ENCODE measurements at places on chromosomes 6 and 20. TPM values are rescaled to one million over a fixed set of nuclear protein-coding genes. Genes with fewer than 3 reads are reported as not detected.
A peak's percentile ranks its signal among the peaks of the same experiment; 100 is the strongest.

- no peak for DNase-seq
These were observed 21.6 kb upstream of the ENTPD6 start for GRCh38 chr20:25173886-25174308.

GRCh38 chr20:25525867-25526266, 59.5 kb downstream of the NINL start:
- peak; percentile 35 for DNase-seq

DNA sequence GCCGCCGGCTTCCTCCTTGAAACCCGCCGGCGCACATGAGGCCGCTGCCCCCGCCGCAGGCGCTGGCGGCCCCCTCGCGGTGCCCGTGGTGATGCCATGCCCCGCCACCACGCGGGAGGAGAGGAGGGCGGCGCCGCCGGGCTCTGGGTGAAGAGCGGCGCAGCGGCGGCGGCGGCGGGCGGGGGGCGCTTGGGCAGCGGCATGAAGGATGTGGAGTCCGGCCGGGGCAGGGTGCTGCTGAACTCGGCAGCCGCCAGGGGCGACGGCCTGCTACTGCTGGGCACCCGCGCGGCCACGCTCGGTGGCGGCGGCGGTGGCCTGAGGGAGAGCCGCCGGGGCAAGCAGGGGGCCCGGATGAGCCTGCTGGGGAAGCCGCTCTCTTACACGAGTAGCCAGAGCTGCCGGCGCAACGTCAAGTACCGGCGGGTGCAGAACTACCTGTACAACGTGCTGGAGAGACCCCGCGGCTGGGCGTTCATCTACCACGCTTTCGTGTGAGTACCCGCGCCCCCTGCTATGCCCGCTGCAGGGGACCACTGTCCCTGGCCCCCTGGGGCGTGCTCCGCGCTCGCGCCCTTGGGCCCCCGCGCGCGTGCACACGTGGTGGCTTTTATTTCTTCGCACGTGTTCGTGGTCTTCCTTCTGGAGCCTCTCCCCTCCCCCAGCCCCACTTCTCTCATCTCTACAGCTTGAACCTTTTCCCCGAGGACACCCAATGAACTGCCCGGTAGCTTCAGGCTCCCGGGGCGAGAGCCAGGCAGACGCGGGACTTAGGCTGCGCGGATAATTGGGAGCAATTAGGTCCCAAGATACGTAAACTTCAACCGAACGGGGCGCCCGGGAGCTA, 453 bp downstream of the KCNQ5 start:
- DNase-seq = peak; percentile 36

DNA sequence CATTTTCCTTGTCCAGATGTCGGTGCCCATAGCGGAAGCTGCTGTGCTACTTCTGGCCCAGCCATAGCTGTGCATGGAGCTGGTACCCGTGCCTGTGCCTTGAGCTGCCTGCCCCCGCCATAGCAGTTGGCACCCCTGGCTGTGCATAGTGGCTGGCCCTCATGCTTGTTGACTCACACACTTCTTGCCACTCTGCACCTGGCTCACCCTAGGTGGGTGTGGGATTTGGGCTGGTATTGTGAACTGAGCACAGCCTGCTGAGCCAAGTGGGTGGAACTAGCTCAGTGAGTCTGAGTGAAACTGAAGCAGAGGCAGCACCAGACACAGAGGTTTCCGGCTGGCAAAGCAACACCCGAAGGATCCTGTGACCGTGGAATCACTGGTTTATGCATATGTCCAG, 689.5 kb upstream of the EYS start:
- no peak for DNase-seq

Gene SLCO4A1
- polyA plus RNA-seq = 8.1 TPM

DNA sequence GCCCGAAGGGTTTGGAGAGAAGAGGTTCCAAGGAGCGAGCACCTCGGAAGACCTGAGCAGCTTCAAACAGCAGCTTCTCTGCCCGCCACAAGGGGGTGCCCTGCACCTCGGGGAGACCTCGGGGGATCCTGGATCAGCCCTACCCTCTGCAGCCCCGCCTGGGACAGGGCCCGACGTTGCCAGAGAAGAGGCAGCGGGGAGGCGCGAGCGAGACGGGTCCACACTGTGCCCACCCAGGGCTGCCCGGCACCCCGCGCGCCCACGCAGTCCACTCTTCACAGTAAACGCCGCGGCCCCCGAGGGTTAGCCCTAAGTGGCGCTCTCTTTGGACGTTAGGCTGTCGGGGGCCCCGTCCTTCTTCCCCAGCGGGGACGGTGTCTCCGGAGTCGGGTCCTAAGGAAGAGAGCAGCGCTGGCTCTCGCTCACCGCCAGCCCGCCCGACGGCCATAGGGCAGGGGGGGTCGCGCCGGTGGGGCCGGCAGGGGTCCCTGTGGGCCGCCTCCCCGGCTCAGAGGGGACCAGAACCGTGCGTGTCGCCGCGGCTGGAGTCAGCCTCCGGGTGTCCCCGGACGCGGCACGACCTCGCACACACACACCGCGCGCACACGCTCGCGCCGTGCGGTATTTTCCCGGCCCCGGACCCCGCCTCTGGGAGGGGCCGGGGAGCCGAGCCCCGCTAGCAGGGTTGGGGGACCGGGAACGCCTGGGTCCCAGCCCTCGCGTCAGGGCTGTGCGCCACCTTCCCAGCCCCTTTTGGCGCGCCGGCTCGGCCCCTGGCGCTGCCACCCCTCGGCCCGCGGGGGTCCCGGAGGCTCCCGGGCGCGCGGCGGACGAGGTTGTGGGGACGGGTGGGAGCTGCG, 929 bp downstream of the CDH22 start:
- DNase-seq = peak; percentile 87

DNA sequence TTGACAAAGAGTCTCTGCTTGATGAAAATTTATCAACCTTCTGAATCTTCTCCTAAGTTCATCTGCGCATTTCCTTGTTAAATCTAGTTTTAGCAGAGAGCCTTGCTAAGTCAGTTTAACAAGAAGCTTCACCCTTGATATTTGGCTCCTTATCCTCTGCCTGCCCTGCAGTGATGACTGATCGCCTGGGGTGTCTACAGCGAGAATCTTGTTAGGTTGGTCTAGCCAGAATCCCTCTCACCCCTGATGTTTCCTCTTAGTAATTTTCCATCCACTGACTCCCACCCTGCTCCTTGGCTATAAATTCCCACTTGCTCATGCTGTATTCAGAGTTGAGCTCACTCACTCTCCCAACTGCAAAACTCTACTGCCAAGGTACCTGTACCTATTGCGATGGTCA, 114.1 kb downstream of the TENT5A start:
- no peak for DNase-seq

Gene NOTCH4
- polyA plus RNA-seq = 0.32 TPM

- no peak for DNase-seq
These were observed 244.4 kb upstream of the HSF2 start for GRCh38 chr6:122154912-122155575.

All from A549 (cell line).